Right lung (tissue), 10 donors: ENCODE measurements at places on chromosomes 16 and 17.

GRCh38 chr17:43126911-43127290, 1.7 kb upstream of the BRCA1 start:
- DNase-seq, result no peak

DNA sequence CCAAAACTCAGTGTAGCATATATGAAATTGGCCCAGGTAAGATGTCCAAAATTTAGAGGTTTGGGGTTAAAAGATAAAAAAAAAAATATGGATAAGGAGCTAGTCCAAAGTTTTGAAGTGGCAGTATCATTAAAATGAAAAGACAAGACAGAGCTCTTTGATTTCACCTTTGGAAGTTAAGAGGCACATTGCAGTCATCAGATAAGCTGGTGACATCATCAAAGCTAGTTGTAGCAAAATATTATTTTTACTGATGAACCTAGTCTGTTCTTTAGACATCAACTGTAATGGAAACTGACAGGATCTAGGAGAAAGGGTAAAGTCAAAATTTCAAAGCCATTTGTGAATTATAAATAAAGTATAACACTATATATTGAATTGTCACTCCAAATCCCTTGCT, 603.7 kb upstream of the CDH8 start:
- no peak for DNase-seq

DNA sequence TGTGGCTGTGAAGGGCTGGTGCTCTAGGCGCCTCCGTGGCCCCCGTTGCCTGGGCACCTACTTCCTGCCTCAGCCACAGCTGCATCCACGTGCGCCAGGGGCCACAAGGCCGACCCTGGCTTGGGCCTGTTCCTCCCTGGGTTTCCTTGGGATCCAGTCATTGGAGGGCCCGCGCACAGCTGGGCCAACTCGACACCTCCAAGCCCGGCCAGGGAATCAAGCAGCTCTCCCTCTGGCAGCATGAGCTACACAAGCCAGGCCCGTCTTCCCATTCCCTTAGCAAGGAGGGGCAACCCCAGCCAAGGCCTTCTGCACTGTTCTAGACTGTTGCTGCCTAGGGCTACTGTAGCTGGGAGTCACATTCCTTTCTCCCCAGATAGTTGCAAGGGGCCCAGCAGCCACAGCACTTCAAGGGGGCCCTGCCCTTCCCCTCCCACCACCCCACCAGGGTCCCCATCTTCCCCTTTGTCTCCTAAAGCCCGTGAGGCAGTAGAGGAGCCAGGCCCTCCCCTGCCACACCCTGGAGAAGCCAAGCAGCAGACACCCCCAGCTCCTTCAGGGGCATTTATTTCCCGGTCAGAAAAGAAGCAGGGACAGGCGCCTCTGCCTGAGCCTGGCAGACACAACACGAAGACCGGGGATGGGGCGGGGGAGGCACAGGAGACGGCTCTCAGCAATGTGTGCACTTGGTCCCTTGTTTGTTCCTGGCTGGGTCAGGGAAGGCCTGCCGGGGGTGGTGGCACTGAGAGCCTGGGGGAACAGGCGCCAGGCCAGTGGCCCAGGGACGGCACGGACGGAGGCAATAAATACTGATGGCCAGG, 3.8 kb downstream of the ARHGDIA start:
- no peak for DNase-seq

GRCh38 chr16:626787-627453, 3.9 kb upstream of the WFIKKN1 start:
- no peak for DNase-seq

DNA sequence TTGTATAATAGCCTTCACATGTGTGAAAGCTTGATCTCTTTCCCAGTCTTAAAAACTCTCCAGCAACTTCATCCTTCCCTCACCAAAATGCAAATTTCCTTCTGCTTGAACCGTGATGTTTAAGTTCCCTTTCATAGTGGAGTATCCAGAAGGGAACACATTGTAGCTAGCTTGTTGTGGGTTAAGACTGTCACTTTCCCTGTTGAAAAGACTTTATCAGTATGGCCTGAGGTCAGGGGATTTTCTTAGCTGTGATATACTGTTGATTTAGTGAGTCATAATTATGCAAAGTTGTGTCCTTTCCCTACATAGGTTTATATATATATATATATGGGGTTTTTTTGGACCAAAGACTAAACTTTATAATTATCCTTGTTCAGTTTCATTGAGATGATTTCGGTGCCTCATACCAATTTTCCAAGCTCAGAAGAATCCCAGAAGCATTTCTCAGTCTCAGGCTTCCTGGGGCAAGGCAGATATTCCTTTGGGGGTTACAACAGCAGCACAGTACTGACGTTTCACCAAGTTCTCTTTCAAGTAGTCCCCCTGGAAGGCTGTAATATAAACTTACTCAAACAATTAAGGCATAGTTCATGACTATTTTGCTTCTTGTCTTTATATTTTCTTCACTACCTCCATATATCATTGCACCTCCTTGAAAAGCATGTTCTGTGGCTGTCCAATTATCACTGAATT, 35.7 kb downstream of the ESRP2 start:
- DNase-seq, result no peak

- DNase-seq, result peak; percentile 67
These were observed 33.8 kb upstream of the CRISPLD2 start for GRCh38 chr16:84785843-84786581.

DNA sequence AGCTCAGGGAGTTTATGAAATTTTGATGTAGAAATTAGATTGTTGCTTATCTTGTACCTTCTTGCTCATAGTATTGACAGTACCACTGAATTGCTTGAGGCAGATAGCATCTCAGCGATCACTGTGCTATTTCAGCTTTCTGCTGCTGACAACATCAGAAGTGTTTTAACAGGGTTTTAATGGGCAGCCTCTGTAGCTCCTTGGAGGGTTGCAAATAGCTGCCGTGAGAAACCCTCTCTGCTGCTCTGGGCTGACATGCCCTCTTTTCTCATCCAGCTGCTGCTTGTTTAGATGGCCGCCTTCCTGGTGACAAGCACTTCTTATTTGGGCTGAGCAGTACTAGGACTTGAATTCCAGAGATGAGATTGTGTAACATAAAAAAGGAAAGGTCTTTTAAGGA, 180.2 kb upstream of the TBX2 start:
- DNase-seq, result peak; percentile 61

DNA sequence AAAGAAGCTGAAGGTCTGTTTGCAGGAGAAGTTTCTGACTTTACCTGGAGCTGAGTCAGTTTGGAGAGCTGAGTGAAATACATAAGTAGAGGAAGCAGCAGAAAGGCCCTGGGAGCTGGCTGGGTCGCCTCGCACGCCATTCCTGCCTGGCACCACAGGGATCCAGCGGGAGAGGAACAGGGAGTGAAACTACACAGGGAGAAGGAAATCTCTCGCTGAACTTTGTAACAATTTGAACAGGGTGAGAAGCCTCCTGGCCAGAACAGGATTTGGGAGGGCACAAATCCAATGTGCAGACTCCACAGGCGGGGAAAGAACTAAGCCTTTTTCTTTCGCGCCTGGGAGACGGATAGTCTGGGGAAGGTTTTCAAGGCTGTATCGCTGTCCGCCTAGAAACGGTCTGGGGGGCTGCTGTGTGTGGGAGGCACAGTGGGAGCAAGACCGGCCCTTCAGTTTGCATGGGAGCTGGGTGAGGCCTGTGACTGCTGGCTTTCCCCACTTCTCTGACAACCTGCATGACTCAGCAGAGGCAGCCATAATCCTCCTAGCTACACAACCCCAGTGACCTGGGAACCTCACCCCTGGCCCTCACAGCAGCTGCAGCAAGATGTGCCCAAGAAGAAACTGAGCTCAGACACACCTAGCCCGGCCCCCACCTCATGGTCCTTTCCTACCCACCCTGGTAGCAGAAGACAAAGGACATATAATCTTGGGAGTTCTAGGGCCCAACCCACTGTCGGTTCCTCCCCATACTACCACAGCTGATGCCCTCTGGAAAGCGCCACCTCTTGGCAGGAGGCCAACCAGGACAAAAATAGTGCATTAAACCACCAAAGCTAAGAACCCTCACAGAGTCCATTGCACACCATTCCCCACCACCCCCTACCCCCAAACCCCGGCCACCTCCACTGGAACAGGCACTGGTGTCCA, 778.6 kb downstream of the KCNJ2 start:
- DNase-seq, result no peak

- no peak for DNase-seq
These were observed 23.8 kb upstream of the LYRM9 start for GRCh38 chr17:27917000-27917399.

- DNase-seq, result peak; percentile 54
These were observed at the start of gene SPEM1 for GRCh38 chr17:7419819-7420610. Gene SPEM1 (plus strand): TSS chr17:7420324. CDS start chr17:7420385, 61 bp downstream.

DNA sequence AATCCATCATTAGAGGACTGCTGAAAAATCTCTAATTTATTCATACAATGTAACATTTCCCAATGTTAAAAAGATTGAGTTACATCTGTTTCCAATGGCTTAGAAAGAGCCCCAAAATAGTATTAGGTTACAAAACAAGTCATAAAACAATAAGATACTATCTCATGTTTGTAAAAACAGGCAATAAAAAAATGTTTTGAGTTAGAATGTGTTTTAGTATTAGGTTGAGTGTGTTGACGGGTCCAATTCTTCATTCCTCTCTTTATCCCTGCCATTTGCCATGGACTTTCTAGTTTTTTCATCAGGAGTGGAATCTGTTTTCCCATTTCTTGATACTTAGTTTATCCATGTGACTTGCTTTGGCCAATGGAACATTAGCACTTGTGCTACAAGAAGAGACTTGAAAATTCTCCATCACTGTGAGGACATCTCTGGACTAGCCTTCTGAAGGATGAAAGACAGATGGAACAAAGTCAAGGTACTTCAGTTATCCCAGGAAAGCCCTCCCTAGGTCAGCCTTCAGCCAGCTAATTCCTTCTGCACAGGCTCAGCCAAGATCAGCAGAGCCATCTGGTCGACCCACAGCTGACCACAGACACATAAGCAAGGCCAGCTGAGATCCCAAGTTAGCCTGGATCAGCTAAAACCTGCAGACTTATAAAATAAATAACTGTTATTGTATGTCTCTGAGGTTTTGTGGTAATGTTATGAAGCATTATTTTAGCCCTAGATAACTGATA, 83.3 kb downstream of the HS3ST3A1 start:
- no peak for DNase-seq

- DNase-seq, result no peak
These were observed 570.7 kb downstream of the CDH13 start for GRCh38 chr16:83197450-83197849.

- no peak for DNase-seq
These were observed 78.9 kb downstream of the CNGB1 start for GRCh38 chr16:57892041-57892440.

GRCh38 chr16:48526058-48526957, 83.7 kb downstream of the N4BP1 start:
- no peak for DNase-seq

GRCh38 chr17:4949321-4950074, 1.2 kb upstream of the PFN1 start:
- DNase-seq, result peak; percentile 46

DNA sequence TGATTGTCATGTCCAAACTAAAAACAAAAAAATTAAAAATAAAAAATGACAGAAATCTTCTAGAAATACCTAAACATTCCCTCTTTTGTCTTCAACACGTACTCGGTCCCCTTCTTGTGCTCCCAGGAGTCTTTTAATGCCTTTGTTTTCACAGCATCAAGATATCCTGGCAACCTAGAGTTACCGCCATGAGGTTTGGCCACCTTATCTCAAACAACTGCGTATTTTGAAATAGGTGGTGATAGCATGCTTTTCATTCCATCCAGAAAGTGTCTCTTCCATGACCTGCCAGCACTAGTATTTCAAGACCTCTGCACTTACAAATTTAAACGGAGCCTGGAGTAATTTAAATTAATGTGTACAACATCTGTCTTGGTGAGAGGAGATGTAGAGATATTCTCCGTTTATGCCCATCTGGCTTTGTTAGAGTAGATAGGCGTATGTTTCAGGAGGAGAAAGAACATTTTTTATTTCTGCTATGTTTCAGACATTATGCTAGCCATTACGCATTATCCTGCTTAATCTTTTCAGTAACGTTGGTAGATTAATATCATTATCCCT, 42.0 kb downstream of the RBFOX1 start:
- DNase-seq, result no peak

GRCh38 chr17:56489980-56490379, 103.5 kb upstream of the NOG start:
- no peak for DNase-seq

DNA sequence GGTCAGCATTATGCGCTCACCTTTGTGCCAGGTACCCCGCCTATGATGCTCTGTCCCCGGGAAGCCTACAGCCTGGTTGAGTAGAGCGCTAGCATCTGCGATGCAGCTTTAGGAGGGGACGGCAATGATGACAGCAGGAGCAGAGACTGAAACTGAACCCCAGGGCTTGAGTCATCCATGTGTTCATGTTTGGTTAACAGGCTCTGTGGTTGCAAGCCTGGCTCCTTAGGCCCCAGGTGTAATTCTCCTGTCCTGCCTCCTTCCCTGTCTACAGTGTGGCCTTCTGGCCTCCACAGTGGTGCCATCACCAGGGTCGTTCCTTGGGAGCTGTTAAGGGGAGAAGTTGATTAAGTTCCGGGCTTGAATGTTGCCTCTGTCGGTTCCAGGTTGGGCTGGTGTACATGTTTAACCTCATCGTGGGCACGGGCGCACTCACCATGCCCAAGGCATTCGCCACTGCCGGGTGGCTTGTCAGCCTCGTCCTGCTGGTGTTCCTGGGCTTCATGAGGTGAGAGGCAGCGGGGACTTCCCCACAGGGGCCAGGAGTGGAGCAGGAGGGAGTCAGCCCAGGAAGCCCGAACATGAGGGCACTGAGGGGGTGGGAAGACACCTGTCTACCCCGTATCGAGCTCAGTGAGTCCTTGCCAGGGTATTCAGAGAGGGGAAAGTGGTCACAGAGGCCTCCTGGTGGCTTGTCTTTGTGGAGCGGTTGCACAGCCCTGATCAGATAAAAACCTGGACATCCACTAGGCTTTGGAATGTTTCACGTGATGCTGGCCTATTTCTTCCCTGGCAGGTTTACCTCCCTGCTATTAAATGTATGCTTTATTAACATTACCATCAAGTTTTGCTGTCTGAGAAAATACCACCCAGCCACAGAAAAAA, 9.2 kb upstream of the NAT9 start:
- DNase-seq, result no peak

GRCh38 chr16:19874026-19874425, 10.6 kb downstream of the GPRC5B start:
- DNase-seq, result no peak

DNA sequence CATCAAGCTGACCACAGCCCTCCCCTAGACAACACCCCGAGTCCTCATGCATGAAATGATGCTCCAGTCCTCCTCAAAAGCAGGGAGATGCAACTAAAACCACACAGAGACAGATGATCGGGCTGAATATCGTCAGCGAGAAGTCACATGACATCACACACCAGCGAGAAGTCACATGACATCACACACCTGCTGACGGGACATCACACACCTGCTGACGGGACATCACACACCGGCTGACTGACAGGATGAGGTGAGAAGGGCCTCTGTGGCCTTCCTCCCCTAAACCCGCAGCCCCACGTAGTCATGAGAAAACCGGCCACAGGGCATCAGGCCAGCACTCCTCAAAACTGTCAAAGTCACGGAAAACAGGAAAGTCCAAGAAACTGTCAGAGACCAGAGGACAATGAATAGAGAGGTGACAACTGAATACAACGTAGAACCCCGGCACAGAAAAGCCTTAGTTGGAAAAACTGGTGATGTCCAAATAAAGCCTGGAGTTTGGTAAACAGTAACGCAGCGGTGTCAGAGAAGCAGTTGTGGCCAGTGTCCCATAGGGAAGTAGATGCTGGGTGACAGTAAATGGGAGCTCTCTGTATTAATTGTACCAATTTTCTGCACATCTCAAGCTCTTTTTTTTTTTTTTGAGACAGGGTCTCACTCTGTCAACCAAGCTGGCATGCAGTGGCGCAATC, 14.3 kb downstream of the LITAF start:
- no peak for DNase-seq
